ENCODE measurements at places on chromosomes 2 and 18.

DNA sequence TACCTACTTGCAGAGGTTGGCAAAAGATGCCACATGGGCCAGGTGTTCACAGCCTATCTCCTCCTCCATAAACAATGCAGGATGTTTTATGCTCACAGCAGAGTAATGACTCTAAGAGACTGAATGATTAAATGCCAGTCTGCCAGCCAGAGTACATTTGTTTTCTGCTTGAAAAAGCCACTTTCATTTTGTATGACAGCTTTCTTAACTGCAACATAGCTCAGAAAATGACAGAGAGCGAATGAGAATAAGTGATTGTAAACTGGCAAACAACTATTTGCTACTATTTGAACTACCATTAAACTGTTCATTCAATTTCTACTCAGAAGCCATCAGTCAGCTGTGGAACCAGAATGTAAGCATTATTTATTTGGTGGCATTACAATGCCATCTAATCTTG lies 50.6 kb upstream of the DCC start:
- no peak overlapping the region for H3K27ac ChIP-seq
- H3K4me3 ChIP-seq, result no peak overlapping the region
- H3K36me3 ChIP-seq, result no peaks in the 10 kb centered on the region
- H3K4me1 ChIP-seq, result no peaks in the 10 kb centered on the region
- no peaks in the 10 kb centered on the region for H3K27me3 ChIP-seq

DNA sequence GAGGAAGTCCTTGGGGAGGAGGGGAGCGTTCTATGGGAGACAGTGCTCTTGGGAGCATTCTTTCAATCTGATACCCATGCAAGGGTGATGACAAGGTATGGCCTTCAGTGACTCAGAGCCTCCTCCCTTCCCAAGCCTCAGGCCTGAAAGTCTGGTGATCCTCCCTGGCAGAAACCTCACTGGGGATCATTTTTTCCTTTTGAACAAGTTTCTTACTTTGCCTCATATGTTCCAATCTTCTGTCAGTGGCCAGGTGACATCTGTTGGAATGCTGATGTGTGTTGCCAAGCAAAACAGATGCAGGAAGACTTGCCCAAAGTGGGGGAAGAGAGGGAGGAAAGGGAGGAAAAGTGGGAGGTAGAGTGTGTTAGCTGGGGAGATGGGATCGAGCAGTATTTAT lies 224.8 kb downstream of the NEDD4L start:
- H3K36me3 ChIP-seq, result peaks cover 10% of the 10 kb centered on the region
- no peaks in the 10 kb centered on the region for H3K27me3 ChIP-seq
- H3K4me1 ChIP-seq, result peaks cover 65% of the 10 kb centered on the region
- H3K27ac ChIP-seq, result peak overlapping the region; percentile 92

- DNase-seq, result peak; percentile 83
- H3K27ac ChIP-seq, result no peak overlapping the region
- H3K4me3 ChIP-seq, result no peak overlapping the region
- H3K36me3 ChIP-seq, result no peaks in the 10 kb centered on the region
- H3K4me1 ChIP-seq, result peaks cover 11% of the 10 kb centered on the region
Measured at GRCh38 chr18:2442726-2443275, 128.5 kb downstream of the METTL4 start.

DNA sequence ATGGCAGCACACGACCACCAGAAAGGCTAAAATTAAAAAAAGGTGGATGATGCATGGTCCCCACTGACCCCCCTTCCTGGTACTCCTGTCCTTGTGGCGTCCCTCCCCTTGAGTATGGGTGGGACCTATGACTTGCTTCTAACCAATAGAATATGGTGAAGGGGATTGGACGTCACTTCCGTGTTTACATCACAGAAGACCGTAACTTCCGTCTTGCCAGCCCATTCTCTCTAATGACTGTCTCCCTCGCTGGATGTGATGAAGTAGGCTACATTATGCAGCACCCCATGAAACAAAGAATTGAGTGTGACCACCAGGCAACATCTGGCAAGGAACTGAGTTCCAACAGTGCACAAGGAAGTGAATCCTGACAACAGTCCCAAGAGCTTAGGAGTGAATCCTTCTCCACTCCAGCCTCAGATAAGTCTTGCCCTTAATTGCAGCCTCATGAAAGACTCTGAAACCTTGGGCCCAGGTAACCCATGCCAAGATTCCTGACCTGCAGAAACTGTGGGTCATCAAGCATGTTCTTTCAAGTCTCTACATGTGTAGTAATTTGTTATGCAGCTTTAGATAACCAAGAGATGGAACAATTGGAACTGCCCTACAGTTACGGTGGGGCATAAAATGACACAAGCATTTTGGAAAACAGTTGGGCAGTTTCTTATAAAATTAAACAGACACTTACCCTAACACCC lies 80.1 kb upstream of the NPAS2 start:
- DNase-seq, result no peak
- H3K36me3 ChIP-seq, result no peaks in the 10 kb centered on the region
- no peak overlapping the region for H3K27ac ChIP-seq
- H3K4me3 ChIP-seq, result no peak overlapping the region
- peaks cover 24% of the 10 kb centered on the region for H3K4me1 ChIP-seq

DNA sequence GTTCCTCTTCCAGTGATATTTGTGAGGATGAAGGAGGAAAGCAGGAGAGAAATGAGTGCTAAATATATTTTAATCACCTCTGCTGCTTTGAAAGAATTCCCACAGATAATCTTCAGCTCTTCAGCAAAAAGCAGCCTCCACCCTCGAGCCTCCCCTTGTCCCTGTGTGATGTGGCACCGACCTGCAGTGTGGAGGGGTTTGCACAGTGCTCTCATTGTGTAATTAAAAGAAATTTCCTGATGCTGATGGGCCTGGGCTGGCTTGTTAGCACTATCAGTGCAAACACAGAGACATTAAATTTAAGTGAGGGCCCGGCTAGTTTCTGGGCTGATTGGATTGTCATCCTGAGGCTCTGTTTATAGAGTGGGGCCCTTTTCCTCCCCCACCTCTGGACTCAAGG lies 53.4 kb downstream of the KIF5C start:
- H3K27ac ChIP-seq, result no peak overlapping the region
- H3K4me1 ChIP-seq, result peaks cover 5% of the 10 kb centered on the region
- DNase-seq, result no peak

GRCh38 chr2:42336361-42336965 lies 24.6 kb downstream of the COX7A2L start:
- no peaks in the 10 kb centered on the region for H3K27me3 ChIP-seq
- no peak overlapping the region for H3K27ac ChIP-seq

GRCh38 chr2:119438726-119439284 lies 7.2 kb downstream of the TMEM37 start:
- no peaks in the 10 kb centered on the region for H3K4me1 ChIP-seq
- peaks cover 11% of the 10 kb centered on the region for H3K27me3 ChIP-seq
- no peak for DNase-seq
- H3K4me3 ChIP-seq, result no peak overlapping the region
- no peaks in the 10 kb centered on the region for H3K36me3 ChIP-seq
- H3K27ac ChIP-seq, result no peak overlapping the region

DNA sequence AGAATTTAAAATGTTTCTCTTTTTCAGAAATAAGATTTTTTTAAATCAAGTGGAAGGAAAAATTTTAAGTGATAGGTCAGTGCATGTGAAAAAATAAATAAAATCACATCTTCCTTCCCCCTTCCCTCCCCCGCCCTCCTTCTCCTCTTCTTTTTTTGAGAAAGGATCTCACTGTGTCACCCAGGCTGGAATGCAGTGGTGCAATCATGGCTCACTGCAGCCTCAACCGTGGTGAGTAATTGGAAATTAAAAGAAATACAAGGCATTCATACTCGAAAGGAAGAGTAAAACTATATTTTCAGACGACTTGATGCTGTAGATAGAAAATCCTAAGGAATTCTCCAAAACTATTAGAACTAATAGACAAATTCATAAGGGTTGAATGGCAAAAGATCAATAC lies 16.9 kb upstream of the CRACDL start:
- peaks cover 24% of the 10 kb centered on the region for H3K27me3 ChIP-seq
- no peaks in the 10 kb centered on the region for H3K4me1 ChIP-seq
- DNase-seq, result peak; percentile 27
- no peak overlapping the region for H3K4me3 ChIP-seq
- H3K36me3 ChIP-seq, result no peaks in the 10 kb centered on the region

DNA sequence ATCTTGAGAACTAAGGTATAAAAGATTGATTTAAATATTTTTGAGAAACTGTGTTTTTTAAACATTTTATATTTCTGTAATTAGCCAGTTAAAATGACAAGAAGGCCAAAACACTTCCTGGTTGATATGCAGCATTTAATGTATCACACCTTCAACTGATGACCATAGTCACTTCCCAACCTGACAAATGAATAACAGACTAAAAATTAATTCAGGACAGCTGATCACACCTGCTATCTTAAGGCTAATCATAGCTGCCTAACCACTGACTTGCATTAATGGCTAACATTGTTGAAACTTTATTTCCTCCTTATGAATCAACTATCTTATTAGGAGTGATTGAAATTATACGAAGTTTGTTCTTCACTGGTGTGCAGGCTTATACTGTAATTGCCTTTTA lies 125.8 kb upstream of the MSTN start:
- no peak overlapping the region for H3K27ac ChIP-seq
- H3K36me3 ChIP-seq, result no peaks in the 10 kb centered on the region
- H3K27me3 ChIP-seq, result no peaks in the 10 kb centered on the region
- no peak overlapping the region for H3K4me3 ChIP-seq
- DNase-seq, result no peak
- H3K4me1 ChIP-seq, result no peaks in the 10 kb centered on the region

GRCh38 chr2:75464348-75464946 lies 96.3 kb downstream of the EVA1A start:
- H3K27me3 ChIP-seq, result no peaks in the 10 kb centered on the region
- no peak overlapping the region for H3K4me3 ChIP-seq
- 0 out of 2 replicates have a peak, but pooled peaks cover 3% of the 10 kb centered on the region for H3K4me1 ChIP-seq
- no peak overlapping the region for H3K27ac ChIP-seq
- DNase-seq, result peak; percentile 60

- H3K36me3 ChIP-seq, result no peaks in the 10 kb centered on the region
- peaks cover 74% of the 10 kb centered on the region for H3K27me3 ChIP-seq
- H3K4me1 ChIP-seq, result no peaks in the 10 kb centered on the region
- DNase-seq, result no peak
- no peak overlapping the region for H3K27ac ChIP-seq
Measured at GRCh38 chr18:13499803-13500202, 226.6 kb downstream of the FAM210A start.

GRCh38 chr2:77028032-77028600 lies 494.1 kb downstream of the LRRTM4 start:
- H3K4me3 ChIP-seq, result no peak overlapping the region
- DNase-seq, result peak; percentile 1
- no peaks in the 10 kb centered on the region for H3K27me3 ChIP-seq
- H3K27ac ChIP-seq, result no peak overlapping the region
- H3K36me3 ChIP-seq, result no peaks in the 10 kb centered on the region
- H3K4me1 ChIP-seq, result no peaks in the 10 kb centered on the region

DNA sequence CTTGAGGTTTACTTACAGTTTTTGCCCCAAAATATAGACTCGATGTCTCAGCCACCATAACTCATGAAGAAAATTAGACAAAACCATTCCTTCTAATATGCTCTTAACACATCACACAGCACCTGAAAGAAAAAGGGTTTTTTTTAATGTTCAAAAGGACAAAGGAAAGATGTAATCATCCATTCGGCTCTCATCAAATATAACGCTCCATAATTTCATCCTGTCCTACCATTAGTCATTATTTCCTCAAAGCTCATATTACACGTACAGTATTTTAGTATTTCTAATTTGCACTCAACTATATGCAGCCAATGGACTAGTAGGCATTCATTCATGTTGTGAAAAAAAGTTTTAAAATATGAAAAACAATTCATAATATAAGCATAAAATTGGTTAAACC lies 24.8 kb downstream of the ESCO1 start:
- no peak overlapping the region for H3K27ac ChIP-seq
- H3K4me1 ChIP-seq, result 0 out of 2 replicates have a peak, but pooled peaks cover 4% of the 10 kb centered on the region
- peaks cover 31% of the 10 kb centered on the region for H3K36me3 ChIP-seq
- H3K27me3 ChIP-seq, result no peaks in the 10 kb centered on the region
- H3K4me3 ChIP-seq, result no peak overlapping the region
